ENCODE measurements at places on chromosomes 6 and 20.

DNA sequence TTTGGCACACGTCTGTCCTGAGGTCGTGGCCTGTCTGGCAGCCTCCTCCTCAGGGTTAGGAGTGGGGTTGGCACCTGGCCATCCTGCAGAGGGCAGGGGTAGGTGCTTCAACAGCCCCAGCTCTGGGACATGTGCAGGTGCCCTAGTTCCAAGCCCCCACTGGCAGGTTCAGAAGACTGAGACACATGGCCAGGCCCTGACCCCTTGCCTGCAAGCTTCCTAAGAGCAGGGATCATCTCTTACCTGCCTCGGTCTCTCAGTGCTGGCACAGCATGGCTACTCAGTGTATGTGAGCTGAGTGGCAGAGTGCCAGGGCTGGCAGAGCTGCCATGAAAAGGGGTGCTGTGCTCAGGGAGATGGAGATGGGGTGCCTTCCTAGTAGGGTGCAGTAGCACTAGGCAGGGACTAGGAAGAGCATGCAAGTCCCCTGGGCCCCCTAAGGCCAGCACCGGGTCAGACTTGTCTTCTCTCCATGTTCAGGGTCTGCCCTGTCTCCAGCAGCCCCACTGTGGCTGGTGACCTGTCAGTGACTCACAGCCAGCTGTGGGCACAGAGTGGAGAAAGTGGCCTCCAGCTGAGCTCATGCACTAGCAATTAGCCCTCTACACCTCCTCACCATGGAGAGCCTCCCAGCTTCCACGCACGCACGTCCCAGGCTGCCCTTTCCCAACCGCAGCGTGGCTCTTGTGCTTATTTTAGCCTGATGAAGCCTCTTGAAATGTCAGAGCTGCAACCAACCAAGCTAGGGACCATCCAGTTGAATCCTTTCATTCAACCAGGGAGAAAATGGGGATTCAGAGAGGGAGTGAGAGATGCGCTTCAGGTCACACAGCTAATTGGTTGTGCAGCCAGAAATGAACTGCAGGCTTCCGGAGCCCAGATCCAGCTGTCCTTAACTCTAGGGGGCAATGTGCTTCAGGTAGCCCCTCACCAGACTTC is 116.6 kb downstream of the MRPL14 start:
- H3K4me3 ChIP-seq = no peak overlapping the region
- no peaks in the 10 kb centered on the region for H3K27me3 ChIP-seq
- H3K27ac ChIP-seq = no peak overlapping the region

- H3K27me3 ChIP-seq = no peaks in the 10 kb centered on the region
- DNase-seq = no peak
- H3K27ac ChIP-seq = no peak overlapping the region
- H3K4me1 ChIP-seq = no peaks in the 10 kb centered on the region
These were observed 37.5 kb downstream of the SRC start for GRCh38 chr20:37383229-37383989.

DNA sequence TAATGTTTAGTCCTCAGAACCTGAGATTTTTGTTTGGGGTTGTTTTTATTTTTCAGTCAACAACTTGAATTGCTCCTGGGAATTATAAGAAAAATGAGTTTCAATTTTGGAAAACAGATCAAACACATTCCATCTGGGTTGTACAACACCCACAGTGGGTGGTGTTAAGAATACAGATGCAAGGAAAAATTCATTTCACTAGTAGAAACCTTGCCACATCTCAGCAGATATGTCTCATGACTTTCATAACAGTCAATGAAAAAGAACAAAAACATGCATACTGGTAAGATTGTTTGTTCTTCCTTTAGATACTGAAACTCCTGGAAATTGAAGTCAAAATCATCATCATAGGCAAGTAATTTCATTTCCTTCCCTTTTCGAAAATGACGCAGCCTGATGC is 78.9 kb downstream of the MOXD1 start:
- no peak overlapping the region for H3K4me3 ChIP-seq
- no peak for DNase-seq
- no peaks in the 10 kb centered on the region for H3K4me1 ChIP-seq

- no peaks in the 10 kb centered on the region for H3K36me3 ChIP-seq
These were observed 42.3 kb downstream of the KIF13A start for GRCh38 chr6:17945111-17945510.

DNA sequence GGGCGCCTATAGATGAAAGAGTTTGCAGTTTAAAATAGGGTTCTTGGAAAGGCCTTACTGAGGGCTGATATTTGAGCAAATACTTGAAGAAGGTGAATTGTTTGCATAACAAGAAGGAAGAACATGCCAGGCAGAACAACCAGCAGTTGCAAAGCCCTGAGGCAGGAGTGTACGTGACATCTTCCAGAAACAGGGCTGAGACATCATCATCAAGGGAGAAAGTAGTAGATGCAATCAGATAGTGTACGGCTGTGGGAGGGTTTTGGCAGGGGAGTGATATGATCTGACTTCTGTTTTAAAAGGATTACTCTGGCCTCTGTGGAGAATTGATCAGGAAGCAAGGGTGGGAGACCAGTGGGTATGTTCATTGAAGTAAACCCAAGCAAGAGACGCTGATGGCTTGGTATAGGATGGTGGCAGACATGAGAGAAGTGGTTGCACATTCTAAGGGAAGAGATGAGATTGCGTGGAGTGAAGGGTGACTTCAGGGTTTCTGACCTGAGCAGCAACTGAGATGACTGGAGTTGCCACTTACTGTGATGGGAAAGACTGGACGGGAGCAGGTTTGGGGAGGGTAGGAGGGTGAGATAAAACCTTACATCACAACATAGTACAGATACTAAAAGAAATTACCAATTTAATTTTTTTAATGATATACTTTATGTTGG is 28.8 kb downstream of the RIOK1 start:
- peak; percentile 35 for DNase-seq
- peaks cover 47% of the 10 kb centered on the region for H3K36me3 ChIP-seq
- no peaks in the 10 kb centered on the region for H3K27me3 ChIP-seq
- H3K27ac ChIP-seq = no peak overlapping the region
- H3K4me3 ChIP-seq = no peak overlapping the region

GRCh38 chr6:128857806-128858205 is 25.1 kb upstream of the LAMA2 start:
- H3K27me3 ChIP-seq = no peaks in the 10 kb centered on the region
- no peak for DNase-seq
- H3K36me3 ChIP-seq = no peaks in the 10 kb centered on the region
- no peaks in the 10 kb centered on the region for H3K4me1 ChIP-seq
- H3K4me3 ChIP-seq = no peak overlapping the region

DNA sequence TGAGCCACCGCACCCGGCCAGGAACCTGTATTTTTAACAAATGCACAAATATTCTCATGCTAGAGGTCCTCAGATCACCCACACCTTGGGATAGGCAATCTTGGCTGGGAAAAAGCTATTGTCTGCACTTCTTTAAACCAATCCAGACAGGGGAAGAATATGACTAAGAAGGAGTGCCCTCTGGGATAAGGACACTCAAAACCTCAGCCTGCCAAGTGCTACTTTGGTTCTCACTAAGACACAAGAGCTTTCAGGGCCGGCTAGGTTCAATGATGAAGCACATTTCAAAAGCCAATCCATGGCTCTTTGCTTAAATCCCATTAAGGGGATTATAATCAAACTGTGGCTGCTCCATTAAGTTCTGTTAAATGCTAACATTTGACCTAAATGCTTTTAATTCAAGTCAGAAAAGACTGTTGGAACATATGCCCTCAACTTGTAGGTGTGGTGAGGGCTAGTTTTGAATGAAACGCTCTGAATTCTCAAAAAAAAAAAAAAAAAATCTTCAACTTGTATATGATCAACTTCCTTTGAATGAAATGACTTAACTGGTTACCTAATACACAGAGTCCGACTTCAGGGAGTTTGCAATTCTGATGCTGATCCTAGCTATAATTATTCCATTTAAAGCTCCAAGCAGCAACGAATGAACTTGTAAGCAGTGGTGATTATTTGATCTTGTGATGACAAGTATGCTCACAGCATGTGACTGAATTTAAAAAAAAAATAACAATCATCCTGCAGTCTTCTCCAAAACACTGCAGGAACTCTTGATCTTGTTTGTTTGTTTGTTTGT is 56.6 kb downstream of the SLC23A2 start:
- peaks cover 21% of the 10 kb centered on the region for H3K4me1 ChIP-seq
- H3K36me3 ChIP-seq = no peaks in the 10 kb centered on the region
- DNase-seq = peak; percentile 61
- no peak overlapping the region for H3K27ac ChIP-seq
- H3K4me3 ChIP-seq = no peak overlapping the region
- H3K27me3 ChIP-seq = no peaks in the 10 kb centered on the region

DNA sequence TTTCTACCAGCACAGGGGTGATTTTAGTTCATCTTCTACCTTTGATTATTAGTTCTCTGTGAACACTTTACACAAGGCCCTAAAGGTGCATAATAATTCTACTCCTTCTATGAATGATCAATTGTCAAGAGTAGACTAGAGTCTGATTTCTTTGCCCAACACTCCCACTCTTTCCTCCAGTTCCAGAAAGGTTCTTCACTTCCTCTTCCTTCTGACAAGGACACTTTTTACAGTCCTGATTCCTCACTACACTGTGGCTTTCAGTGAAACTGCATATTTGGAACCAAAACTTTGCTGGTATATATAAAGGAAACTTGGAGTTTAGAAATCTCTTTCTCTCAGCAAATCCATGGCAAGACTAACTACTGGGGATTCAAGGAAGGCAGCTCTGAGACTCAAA is 10.6 kb upstream of the RSPO3 start:
- H3K4me3 ChIP-seq = no peak overlapping the region
- no peak for DNase-seq
- no peaks in the 10 kb centered on the region for H3K4me1 ChIP-seq
- H3K36me3 ChIP-seq = no peaks in the 10 kb centered on the region
- no peak overlapping the region for H3K27ac ChIP-seq

- H3K4me3 ChIP-seq = no peak overlapping the region
- H3K4me1 ChIP-seq = no peaks in the 10 kb centered on the region
- no peaks in the 10 kb centered on the region for H3K27me3 ChIP-seq
- no peak overlapping the region for H3K27ac ChIP-seq
- DNase-seq = no peak
- H3K36me3 ChIP-seq = no peaks in the 10 kb centered on the region
These were observed 673.1 kb downstream of the HTR1B start for GRCh38 chr6:76790045-76790796.

- no peaks in the 10 kb centered on the region for H3K36me3 ChIP-seq
- peak within 1 kb of the TSS; percentile 81 for H3K27ac ChIP-seq
- peak; percentile 77 for DNase-seq
- H3K4me3 ChIP-seq = peak within 1 kb of the TSS; percentile 56
- H3K4me1 ChIP-seq = peaks cover 10% of the 10 kb centered on the region
These were observed at the start of gene LIN28B for GRCh38 chr6:104956731-104957294. TSS of gene LIN28B (plus strand) at chr6:104957107. CDS start at chr6:104957251, 144 bp downstream.

DNA sequence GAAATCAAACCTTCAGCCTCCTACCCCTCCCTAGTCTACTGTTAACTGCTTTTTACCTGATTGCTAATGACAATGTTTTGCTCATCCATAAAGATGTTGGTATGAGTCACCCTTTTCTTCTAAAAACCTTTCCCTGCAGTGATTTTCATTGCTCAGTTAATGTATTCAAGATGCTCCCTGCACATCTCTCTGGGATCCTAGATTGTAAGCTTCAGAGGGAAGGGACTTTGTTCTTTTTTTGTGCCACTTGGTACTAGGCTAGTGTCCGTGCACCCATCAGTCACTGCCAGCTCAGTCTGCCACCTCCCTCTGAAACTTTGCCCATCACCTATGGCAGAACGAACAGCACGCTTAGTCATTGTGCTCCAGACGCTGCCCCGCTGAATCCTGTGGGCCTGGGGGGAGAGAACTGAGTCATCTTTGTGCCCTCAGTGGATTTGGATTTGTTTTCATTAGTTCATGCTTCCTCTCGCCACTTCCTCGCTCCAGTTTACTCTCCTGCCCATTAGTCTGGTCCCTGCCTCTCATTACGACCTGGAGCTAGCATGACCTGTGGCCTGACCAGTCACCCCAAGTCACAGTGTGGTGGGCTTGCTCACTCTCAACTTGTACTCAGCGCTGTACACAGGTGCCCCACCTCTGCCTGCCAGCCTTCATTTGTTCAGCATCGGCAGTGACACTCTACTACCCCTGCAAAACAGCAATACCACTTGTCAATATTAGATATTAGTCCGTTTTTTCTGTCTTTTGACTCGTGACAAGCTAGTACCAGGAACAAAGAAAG is 78.0 kb upstream of the TMEM181 start:
- H3K4me3 ChIP-seq = no peak overlapping the region
- no peak overlapping the region for H3K27ac ChIP-seq
- peak; percentile 54 for DNase-seq
- H3K4me1 ChIP-seq = peaks cover 6% of the 10 kb centered on the region
- H3K36me3 ChIP-seq = peaks cover 6% of the 10 kb centered on the region

- no peak overlapping the region for H3K27ac ChIP-seq
- H3K4me3 ChIP-seq = no peak overlapping the region
- H3K27me3 ChIP-seq = no peaks in the 10 kb centered on the region
- H3K36me3 ChIP-seq = no peaks in the 10 kb centered on the region
- DNase-seq = peak; percentile 71
These were observed 25.1 kb downstream of the NEDD9 start for GRCh38 chr6:11207199-11207968.

- DNase-seq = peak; percentile 50
- H3K4me1 ChIP-seq = peaks cover 17% of the 10 kb centered on the region
- H3K27ac ChIP-seq = peak overlapping the region; percentile 3
- H3K27me3 ChIP-seq = no peaks in the 10 kb centered on the region
These were observed 544.9 kb upstream of the CITED2 start for GRCh38 chr6:139919107-139920026.

DNA sequence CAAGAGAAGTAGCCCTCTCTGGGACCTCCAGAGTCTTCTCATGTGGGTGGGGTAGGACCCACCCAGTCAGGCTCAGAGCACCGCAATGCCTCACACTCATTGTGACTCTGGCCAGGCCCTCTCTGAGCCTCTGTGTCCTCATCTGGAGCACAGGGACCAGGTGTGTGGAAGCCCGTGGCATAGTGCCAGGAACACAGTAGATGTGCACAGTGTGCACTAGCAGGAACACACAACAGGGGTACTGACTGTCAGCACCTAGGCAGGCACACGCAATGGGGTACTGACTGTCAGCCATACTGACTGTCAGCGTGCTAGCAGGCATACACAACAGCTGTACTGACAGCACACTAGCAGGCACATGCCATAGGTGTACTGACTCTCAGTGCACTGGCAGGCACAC is 2.0 kb upstream of the STMN3 start:
- no peaks in the 10 kb centered on the region for H3K27me3 ChIP-seq
- no peak for DNase-seq
- no peak overlapping the region for H3K4me3 ChIP-seq
- no peak overlapping the region for H3K27ac ChIP-seq

DNA sequence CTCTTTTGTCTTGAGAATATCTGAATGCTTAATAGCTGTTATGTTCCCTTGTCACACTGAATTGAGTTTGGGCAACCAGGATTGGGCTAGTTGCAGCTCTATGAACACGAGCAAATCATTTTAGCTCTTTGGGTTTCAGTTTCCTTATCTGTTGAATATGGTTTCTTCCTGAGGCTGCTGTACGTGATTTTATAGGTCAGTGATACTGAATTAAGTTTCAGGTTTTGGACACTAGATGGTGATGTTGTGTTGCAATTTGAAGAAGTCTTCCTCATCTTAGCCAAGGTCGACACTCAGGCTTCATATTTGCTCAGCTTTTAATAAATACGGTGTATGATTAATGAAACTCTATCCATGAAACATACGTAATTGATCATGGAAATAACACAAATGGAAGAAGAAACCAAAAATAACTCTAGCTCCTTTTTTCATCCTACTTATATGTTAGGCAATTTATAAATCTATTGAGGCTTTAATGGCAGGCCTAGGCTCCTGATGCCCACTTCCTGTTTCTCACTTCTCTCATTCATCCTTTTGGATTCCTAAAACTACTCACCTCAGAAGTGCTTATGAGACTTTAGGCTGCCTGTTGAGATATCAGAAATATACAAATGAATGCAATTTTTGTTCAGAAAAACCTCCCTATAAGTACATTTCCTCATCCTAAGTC is 354.1 kb upstream of the MAP3K7 start:
- H3K27me3 ChIP-seq = no peaks in the 10 kb centered on the region
- H3K4me1 ChIP-seq = peaks cover 6% of the 10 kb centered on the region
- no peak overlapping the region for H3K4me3 ChIP-seq
- H3K27ac ChIP-seq = no peak overlapping the region
- no peaks in the 10 kb centered on the region for H3K36me3 ChIP-seq
